ENCODE measurements at places on chromosomes 1 and 21. TPM values are rescaled to one million over a fixed set of nuclear protein-coding genes. Genes with fewer than 3 reads are reported as not detected.

MAGOH gene
- 31.7 TPM for total RNA-seq

EFNA3 gene
- 1.7 TPM for total RNA-seq

NBPF4 gene
- not detected for total RNA-seq

- no peak for DNase-seq
Measured at GRCh38 chr1:40880813-40881549, 18.8 kb upstream of the CITED4 start.

DNA sequence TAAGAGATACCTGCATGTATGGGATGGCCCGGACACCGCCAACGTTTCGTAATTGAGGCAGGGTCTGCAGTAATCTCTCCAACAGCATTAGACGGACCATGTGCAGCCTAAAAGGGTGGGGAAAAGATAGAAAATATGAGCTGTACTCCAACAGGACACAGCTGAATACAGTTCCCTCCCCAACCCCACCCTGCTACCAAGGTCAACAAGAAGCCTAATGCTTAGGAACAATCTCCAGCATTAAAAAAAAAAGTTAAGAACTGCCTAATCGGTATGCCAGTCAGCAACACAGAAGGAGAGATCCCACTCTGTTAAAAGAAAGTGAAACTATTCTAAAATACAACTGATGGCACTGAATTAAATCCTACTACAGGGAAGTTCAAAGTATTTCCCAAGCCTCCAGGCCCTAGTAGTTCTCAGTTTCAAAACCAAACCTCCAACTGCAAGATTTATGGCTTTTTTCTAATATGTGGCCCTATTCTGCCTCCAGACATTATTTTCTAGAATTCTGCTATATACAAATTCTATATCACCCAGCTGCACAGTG is 81.0 kb downstream of the UBR4 start:
- DNase-seq, result no peak

GRCh38 chr21:42107177-42107880 is 36.2 kb downstream of the UMODL1 start:
- DNase-seq, result no peak

DNA sequence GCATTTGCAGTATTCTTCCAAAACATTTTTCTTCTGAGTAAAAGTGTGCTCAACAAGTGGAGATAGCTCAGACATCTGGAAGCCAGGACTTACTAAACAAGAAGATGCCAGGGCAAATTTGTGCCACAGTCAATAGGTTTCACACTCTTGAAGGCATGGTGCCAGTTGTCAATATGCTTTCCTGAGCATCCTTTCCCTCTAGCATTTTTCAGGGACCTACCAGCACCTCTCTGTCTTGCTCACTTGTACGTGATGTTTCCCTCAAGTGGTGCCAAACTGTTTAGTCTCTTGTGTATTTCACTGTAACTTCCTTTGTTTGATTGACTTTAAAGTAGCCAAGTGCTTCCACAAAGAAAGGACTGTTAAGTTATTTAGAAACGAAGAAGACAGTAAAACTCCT is 194.0 kb upstream of the SGIP1 start:
- DNase-seq, result no peak

DNA sequence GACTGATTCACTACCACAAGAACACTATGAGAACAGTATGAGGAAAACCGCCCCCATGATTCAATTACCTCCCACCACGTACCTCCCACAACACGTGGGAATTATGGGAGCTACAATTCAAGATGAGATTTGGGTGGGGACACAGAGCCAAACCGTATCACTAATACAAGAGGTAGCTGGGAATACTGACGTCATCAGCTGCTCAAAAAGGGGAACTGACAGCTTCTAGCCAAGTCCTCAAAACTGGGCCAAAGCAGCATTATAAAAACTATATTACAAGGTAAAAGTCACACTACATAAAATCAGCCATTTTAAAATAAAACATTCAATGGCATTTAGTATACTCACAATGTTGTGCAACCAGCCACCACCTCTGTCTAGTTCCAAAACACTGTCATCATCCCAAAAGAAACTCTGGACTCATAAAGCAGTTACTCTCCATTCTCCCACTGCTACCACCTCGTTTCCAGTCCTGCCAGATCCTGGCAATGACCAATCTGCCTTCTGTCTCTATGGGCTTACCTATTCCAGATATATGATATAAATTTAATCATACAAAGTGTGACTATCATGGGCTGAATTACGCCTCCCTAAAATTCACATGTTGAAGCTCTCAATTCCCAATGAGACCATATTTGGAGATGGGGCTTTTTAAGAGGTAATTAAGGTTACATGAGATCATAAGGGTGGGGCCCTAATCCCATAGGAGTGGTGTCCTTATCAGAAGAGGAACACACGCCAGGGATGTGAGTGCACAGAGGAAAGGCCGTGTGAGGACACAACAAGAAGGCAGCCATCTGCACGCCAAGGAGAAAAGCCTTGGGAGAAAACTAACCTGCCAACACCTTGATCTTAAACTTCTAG is 192.1 kb downstream of the SETD4 start:
- no peak for DNase-seq

GRCh38 chr21:31505975-31506374 is 153.5 kb upstream of the SOD1 start:
- no peak for DNase-seq

HSPA13 gene
- total RNA-seq, result 54.6 TPM

DNA sequence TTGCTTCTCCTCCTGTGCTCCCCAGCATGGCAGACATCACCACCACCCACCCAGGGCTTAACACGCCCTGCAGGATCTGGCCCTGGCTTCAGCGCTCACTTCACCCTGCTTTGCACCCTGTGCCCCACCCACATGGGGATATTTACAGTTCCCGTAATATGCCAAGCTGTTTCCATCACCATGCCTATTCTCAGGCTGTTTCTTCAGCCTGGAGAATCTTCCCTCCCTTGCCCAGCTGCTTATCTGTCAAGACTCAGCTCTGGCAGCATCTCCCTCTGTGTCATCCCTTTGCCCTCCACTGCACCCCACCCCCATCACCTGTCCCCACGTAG is 3.6 kb upstream of the AHCYL1 start:
- DNase-seq, result no peak

ILF2 gene
- total RNA-seq, result 295 TPM

DNA sequence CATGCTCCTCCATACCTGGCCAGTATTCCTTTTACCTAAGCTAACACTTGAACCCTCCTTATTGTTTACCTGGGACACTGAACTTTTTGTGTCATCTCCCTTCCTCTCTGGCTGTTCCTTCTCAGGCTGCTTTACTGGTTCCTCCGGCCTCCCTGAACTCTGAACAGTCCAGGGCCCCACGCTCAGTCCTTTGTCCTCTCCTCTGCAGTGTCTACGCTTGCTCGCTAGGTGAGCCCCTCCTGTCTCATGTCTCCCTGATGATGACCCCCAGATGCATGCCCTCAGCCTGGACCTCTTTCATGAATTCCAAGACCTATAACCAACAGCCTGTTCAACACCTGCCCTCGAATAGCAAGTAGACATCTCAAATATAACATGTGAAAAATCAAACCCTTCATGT is 108.4 kb upstream of the COA6 start:
- DNase-seq, result no peak

ACKR1 gene
- not detected for total RNA-seq

- DNase-seq, result no peak
Measured at GRCh38 chr1:248165186-248165585, 9.4 kb upstream of the OR2M2 start.

ATP1A4 gene
- not detected for total RNA-seq

GRCh38 chr1:42259059-42259738 is 75.8 kb downstream of the FOXJ3 start:
- DNase-seq, result peak; percentile 88

- peak; percentile 84 for DNase-seq
Measured at GRCh38 chr1:9687120-9687873, 35.8 kb downstream of the PIK3CD start.

DNA sequence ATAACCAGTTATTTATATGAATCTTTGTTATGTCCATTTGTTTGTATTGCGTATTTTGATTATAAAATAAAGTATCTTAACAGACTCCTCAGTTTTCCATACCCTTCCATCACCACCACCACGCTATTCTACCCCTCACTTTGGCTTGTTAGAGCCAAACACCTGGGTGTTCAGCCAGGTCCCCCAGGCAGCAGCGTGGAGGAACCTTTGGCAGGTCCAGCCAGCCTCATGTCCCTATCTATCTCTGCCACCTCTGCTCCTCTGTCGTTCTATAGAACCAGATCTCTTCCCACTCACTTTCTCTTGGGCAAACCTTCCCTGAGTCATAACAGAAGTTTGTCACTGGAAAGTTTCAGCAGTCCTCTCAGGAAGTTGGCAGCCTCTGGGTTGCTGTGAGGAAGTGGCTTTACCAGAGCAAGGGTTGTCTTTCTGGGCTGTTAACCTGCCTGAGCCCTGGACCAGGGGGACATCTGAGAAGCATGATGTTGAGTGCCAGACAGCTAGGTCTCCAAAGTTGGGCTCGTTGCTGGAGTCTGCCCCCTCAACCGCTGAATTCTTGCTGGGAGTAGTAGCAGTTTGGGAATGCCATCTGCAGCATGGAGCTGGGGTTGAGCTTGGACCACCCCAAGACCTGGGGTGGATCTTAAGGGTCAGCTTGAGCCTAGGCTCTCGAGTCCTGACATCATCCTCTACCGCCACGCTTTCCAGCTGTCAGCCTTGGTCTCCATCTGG is 996 bp upstream of the SH3BGRL3 start:
- DNase-seq, result peak; percentile 64

- DNase-seq, result no peak
Measured at GRCh38 chr21:34732388-34732821, 63.6 kb downstream of the CLIC6 start.

KRTAP19-7 gene
- not detected for total RNA-seq

AKR7A3 gene
- 1.7 TPM for total RNA-seq

GRCh38 chr1:202958544-202959275 is 598 bp upstream of the ADIPOR1 start:
- no peak for DNase-seq

- no peak for DNase-seq
Measured at GRCh38 chr1:58204284-58204683, 342.2 kb downstream of the OMA1 start.

DNA sequence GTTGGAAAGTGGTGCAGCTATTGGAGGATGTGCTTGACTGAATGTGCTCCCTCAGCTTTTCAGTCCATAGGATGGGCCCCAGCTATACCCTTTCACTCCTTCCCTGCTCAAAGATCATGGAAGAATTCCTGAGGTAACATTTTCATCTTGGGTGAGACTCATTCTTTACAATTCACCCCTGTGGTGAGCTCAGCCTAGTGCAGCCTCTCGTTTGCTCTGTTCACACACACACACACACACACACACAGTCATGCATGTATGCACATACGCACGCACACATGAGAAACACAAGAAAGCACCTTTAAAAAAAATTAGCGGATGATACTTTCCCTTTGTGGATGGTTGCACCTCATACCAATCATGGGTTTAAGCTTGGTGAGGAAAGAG is 25.8 kb downstream of the CCN1 start:
- peak; percentile 35 for DNase-seq

LRRC38 gene
- total RNA-seq, result not detected

SLC30A10 gene
- not detected for total RNA-seq

- no peak for DNase-seq
Measured at GRCh38 chr1:150320667-150320978, 710 bp upstream of the PRPF3 start.

- DNase-seq, result no peak
Measured at GRCh38 chr1:248751635-248752034, 3.9 kb downstream of the LYPD8 start.

- DNase-seq, result no peak
Measured at GRCh38 chr1:55650444-55650843, 435.3 kb upstream of the USP24 start.

GSTM5 gene
- not detected for total RNA-seq

CCT8 gene
- 246 TPM for total RNA-seq

- no peak for DNase-seq
Measured at GRCh38 chr1:212108981-212109380, 73.4 kb downstream of the DTL start.

MCOLN2 gene
- 0.06 TPM for total RNA-seq

DNA sequence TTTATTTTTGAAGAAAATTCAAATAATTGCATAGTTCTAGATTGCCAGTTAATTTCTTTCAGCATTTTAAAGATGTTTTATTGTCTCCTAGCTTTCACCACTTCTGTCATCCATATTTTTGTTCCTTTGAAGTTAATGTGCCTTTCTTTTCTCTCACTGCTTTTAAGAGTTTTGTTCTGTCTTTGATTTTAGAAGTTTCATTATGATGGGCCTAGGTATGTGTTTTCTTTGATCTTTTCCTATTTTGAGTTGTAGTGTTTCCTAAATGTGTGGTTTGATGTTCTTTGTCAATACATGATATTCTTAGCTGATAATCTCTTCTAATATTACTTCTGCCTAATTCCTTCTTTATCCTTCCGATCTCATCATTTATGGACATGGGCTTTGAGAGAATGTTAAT is 378.7 kb downstream of the DISC1 start:
- no peak for DNase-seq

Data from LHCN-M2 (cell line).